ENCODE measurements at places on chromosomes 3 and 15. TPM values are rescaled to one million over a fixed set of nuclear protein-coding genes. Genes with fewer than 3 reads are reported as not detected.

Gene PTX3
- total RNA-seq = 40.2 TPM

Gene FMN1
- total RNA-seq = 4.8 TPM

Gene CKMT1B
- not detected for total RNA-seq

Gene CPLX3
- not detected for total RNA-seq

Gene SETD2
- 34.6 TPM for total RNA-seq

Gene SNTN
- not detected for total RNA-seq

Gene PLA1A
- total RNA-seq = 0.82 TPM

Gene ITIH1
- total RNA-seq = not detected

Gene THAP10
- total RNA-seq = 2.2 TPM

Gene NAALADL2
- total RNA-seq = 19.8 TPM

Gene CSPG5
- total RNA-seq = 2.8 TPM

DNA sequence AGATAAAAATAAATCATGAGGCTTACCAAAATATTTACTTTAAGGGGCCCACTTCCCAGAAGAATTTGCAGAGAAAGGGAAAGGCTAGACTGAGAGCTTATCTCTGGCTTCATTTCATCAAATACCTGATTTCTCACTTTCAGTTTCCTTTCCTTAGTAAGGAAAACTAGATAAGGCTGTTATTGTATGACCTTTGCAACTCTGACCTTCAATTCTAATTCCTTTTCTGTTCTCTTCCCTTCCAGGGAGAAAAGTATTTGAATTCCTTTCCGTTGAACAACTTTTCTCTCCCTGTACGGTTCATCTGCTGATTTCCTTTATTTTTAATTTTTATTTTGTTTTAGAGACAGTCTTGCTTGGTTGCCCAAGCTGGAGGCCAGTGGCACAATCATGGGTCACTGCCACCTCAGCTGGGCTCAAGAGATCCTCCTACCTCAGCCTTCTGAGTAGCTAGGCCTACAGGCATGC is 7.1 kb upstream of the PXK start:
- H3K4me3 ChIP-seq = no peak overlapping the region
- no peak for DNase-seq
- H3K27ac ChIP-seq = peak overlapping the region; percentile 68
- H3K36me3 ChIP-seq = no peaks in the 10 kb centered on the region
- H3K27me3 ChIP-seq = no peaks in the 10 kb centered on the region

GRCh38 chr3:187291512-187292132 is at the start of gene MASP1:
Gene MASP1 (minus strand): TSS chr3:187291737. CDS start chr3:187291632, 105 bp downstream.
- peaks cover 5% of the 10 kb centered on the region for H3K27me3 ChIP-seq
- peaks cover 32% of the 10 kb centered on the region for H3K4me1 ChIP-seq
- no peaks in the 10 kb centered on the region for H3K36me3 ChIP-seq
- H3K4me3 ChIP-seq = peak within 1 kb of the TSS; percentile 60

- H3K4me1 ChIP-seq = peaks cover 28% of the 10 kb centered on the region
- peak overlapping the region; percentile 32 for H3K27ac ChIP-seq
- no peaks in the 10 kb centered on the region for H3K36me3 ChIP-seq
- H3K27me3 ChIP-seq = no peaks in the 10 kb centered on the region
Observed at GRCh38 chr3:70049761-70050160, 50.2 kb downstream of the SAMMSON start.

GRCh38 chr3:157087373-157087772 is 72.6 kb downstream of the CCNL1 start:
- no peak overlapping the region for H3K4me3 ChIP-seq
- peak overlapping the region; percentile 95 for H3K27ac ChIP-seq
- H3K4me1 ChIP-seq = peaks cover 74% of the 10 kb centered on the region
- H3K36me3 ChIP-seq = no peaks in the 10 kb centered on the region

DNA sequence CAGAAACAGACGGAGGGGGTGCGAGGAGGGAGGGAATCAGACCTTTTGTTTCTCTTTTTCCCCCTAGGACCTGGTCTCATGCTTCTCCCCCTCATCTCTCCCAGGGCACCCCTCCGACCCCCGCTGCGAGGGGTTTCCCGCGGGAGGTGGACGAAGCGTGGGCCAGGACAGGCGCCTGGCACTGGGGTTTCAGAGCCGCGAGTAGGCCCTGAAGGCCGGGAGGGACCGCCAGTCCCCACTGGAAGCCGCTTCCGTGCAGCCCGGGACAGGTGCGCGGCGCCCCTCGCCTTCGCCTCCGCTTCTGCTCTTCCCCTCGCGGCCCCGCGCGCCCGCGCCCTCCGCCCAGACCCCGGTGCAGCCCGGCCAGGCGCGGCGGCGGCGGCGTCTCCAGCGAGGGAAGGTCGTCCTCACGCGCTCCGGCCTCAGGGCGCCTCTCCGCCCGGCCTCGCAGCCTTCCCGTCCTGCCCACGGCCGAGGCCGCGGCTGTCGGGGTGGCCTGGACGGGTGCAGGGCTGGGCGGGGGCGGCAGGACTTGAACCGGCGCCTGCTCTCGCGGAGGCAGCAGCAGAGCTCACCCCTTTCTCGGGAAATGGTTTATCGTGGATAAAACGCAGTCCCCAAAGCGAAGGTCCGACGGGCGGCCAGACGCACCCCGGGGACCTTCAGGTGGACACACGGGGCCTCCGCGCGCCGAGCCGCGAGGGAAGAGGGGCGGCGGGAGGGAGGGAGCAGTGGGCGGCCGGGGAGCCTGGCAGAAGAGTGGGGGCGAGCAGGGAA is 31.5 kb upstream of the ADAMTS17 start:
- DNase-seq = no peak
- peaks cover 6% of the 10 kb centered on the region for H3K4me1 ChIP-seq
- H3K4me3 ChIP-seq = peak overlapping the region; percentile 27
- peaks cover 8% of the 10 kb centered on the region for H3K36me3 ChIP-seq

DNA sequence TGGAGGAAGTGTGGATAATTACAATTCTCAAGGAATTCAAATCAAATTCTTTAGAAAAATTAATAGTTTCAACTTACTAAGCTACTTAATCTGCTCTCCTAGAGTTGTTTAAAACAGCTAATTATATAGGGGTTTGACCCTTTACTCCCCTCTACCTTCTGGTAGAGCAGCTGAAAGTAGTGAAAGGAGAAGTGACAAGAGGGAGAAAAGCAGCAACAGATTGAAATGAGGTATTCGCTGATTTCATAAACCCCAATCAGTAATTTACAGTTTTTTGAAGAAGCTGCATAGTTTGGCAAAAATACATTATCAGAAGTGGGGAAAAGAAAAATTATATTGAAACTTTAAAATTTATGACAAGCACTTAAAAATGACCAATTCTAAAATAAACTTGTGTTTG is 52.8 kb downstream of the ZMAT3 start:
- H3K27ac ChIP-seq = no peak overlapping the region
- no peak for DNase-seq
- no peaks in the 10 kb centered on the region for H3K27me3 ChIP-seq
- H3K36me3 ChIP-seq = peaks cover 7% of the 10 kb centered on the region

DNA sequence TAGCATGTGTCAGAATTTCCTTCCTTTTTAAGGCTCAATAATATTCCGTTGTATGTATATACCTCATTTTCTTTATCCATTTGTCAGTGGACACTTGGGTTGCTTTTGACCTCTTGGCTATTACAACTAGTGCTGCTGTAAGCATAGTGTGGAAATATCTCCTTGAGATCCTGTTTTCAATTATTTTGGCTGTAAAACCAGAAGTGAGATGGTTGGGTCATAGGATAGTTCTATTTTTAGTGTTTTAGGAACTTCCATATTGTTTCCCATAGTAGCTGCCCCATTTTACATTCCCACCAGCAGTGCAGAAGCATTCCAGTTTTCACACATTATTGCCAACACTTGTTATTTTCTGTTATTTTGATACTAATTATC is 70.4 kb upstream of the C15orf39 start:
- DNase-seq = no peak
- H3K4me3 ChIP-seq = no peak overlapping the region
- H3K36me3 ChIP-seq = no peaks in the 10 kb centered on the region
- no peaks in the 10 kb centered on the region for H3K27me3 ChIP-seq

DNA sequence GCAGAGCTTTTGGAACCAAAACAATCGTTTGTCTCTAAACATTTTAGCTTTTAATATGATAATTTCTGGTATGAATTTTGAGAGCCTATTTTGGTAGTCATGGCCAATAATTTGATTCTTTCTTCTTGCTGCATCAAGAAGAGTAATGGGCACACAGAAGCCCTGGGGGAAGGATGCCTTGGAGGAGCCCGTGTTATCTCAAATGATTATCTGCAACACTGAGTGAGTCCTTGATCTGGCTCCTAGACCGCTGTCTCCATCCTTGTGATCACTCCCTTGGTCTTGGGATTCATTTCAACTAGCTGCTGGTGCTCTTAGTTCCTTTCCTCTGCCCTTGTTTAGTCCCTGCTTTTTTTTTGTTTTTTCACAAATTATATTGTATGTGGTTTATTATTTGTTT is 77.9 kb upstream of the CCNL1 start:
- no peak overlapping the region for H3K27ac ChIP-seq
- peaks cover 26% of the 10 kb centered on the region for H3K4me1 ChIP-seq
- H3K27me3 ChIP-seq = no peaks in the 10 kb centered on the region
- no peaks in the 10 kb centered on the region for H3K36me3 ChIP-seq
- no peak for DNase-seq
- no peak overlapping the region for H3K4me3 ChIP-seq

DNA sequence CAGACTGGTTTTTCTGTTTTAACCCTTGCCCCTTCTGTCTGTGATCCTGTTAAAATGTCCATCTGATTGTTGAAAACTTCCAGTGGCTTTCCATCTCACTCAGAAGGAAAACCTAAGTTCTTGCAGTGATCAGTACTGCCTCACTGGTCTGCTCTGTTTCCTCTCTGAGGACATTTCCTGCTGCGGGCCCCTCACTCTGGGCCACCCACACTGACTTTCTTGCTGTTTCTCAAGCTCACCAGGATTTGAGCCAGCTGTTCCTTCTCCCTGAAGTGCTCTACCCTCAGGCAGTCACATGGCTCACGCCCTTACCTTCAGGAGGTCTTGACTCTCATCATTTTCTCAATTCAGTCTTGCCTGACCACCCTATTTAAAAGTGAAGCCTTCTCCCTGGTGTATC is 1.8 kb downstream of the GRK7 start:
- peaks cover 4% of the 10 kb centered on the region for H3K4me1 ChIP-seq
- H3K4me3 ChIP-seq = no peak overlapping the region
- no peaks in the 10 kb centered on the region for H3K36me3 ChIP-seq
- no peak for DNase-seq

DNA sequence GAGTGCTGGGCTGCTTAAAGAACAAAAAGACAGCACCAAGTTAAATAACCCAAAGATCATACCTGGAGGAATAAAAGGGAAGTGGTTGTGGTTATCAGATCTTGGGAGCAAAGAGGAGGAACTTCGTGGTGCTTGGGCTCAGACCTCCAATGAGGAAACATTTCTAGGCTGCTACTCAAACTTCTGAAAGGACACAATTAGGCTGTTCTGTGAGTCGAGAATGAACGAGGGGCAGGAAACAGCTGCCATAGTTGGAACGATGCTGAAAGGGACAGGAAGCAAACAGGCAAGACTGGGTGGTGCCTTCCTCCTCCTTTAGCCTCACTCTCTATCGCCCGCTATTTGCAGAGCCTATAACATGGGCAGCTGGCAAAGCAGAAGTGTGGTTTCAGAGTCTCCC is 276.3 kb upstream of the ARRDC4 start:
- DNase-seq = no peak
- no peaks in the 10 kb centered on the region for H3K4me1 ChIP-seq
- H3K36me3 ChIP-seq = no peaks in the 10 kb centered on the region

- H3K27ac ChIP-seq = no peak within 1 kb of the TSS
- peaks cover 5% of the 10 kb centered on the region for H3K4me1 ChIP-seq
- DNase-seq = no peak
- H3K36me3 ChIP-seq = peaks cover 26% of the 10 kb centered on the region
- peak within 1 kb of the TSS; percentile 65 for H3K4me3 ChIP-seq
Observed at GRCh38 chr15:72197460-72198355, at the start of gene GRAMD2A. Gene GRAMD2A (minus strand): TSS chr15:72197787.

GRCh38 chr3:152173627-152174026 is 95.1 kb upstream of the MBNL1 start:
- DNase-seq = no peak
- no peaks in the 10 kb centered on the region for H3K36me3 ChIP-seq
- no peak overlapping the region for H3K27ac ChIP-seq
- H3K4me1 ChIP-seq = peaks cover 49% of the 10 kb centered on the region
- H3K4me3 ChIP-seq = no peak overlapping the region

GRCh38 chr15:85047271-85047948 is 65.8 kb downstream of the PDE8A start:
- no peak for DNase-seq
- no peaks in the 10 kb centered on the region for H3K36me3 ChIP-seq
- peaks cover 32% of the 10 kb centered on the region for H3K4me1 ChIP-seq
- peak overlapping the region; percentile 96 for H3K27ac ChIP-seq

- peaks cover 9% of the 10 kb centered on the region for H3K4me1 ChIP-seq
- H3K36me3 ChIP-seq = no peaks in the 10 kb centered on the region
- no peak overlapping the region for H3K4me3 ChIP-seq
- H3K27ac ChIP-seq = no peak overlapping the region
- no peaks in the 10 kb centered on the region for H3K27me3 ChIP-seq
- DNase-seq = no peak
Observed at GRCh38 chr15:58952751-58953150, 19.3 kb upstream of the SLTM start.

GRCh38 chr3:13857702-13858380 is 22.0 kb downstream of the WNT7A start:
- H3K4me1 ChIP-seq = no peaks in the 10 kb centered on the region
- peak; percentile 71 for DNase-seq
- no peak overlapping the region for H3K27ac ChIP-seq
- peaks cover 27% of the 10 kb centered on the region for H3K27me3 ChIP-seq

DNA sequence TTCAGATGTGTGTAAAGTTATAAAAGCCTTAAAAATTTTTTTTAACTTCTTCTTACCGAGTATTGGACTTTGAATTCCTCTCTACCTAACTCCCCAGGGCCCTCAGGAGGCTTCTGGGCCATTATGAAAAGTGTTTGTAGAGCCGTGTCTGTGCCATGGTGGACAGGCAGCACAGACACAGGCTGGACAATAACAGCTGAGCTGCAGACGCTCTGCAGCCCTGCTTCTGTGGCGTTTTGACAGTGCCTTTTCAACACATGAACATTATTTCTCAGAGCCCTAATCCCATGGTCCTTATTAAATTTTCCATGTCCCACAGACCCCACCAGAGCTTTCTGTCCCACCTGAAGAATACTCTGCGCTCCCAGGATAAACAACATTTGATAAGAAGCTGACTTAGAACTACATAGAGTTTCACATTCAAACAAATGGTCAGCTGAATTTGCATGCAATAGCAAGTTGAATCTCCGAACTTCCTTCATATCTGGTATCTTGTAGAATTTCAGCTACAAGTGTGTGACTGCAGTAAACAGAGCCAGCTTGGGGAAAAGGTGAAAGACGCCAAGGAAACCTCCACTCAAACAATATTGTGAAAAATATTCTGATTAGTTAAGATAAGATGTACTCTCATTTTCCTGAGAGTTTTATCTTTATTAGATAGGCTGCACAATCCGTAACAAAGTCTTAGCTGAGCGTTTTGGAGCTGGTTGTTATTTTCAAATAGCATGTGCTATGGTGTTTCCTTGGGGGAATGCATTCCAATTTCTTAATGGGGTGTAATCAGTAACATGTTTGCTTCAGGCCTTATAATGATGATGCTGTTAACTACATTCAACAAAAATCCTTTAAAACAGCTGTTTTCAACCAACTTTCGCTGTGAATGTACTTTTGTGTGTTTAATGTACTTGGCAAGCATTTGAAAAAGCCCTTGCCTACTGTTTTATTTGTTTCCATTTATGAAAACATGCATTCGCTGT is 378.2 kb downstream of the MECOM start:
- H3K4me3 ChIP-seq = no peak overlapping the region
- no peak for DNase-seq
- peaks cover 7% of the 10 kb centered on the region for H3K4me1 ChIP-seq
- no peaks in the 10 kb centered on the region for H3K27me3 ChIP-seq
- H3K36me3 ChIP-seq = no peaks in the 10 kb centered on the region

Measured in chondrocyte (in vitro differentiated cells).